ENCODE measurements at places on chromosomes 2 and 18.

DNA sequence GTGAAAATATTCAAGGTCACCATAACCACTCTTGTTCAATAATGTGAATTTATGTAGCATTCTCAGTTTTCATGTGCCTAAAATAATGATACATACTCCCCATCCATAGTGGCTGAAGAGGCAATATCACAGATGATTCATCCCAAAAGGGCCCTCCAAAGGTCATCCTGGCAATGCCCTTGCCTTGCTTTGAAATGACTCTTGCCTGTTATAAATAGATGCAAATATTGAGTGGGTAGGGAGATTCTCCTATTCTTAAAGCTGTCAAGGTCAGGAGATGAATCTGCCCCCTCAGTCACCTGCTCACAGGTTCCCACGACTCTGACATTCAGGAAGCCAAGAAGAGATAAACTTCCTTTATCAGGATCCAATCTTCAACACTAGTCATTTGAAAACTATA is 490.5 kb downstream of the TNS1 start:
- no peak for DNase-seq

DNA sequence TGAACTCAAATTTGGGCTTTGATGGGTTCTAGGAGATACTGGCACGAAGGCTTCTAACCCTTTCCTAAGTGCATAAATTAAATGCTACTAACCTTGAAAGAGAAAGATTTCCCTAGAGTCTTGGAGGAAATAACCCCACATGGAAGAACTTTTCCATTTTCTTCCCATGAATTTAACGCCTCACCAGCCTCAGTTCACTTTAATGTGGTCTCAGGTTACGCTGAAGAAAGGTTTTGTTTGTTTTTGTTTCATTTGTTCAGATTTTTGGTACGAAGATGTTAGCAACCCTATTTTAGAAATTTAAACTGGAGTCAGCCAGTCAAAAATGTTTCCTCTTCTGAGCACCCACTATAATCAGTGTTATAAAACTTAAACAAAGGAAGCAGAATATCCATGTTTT is 30.7 kb downstream of the METTL4 start:
- no peak for DNase-seq

GRCh38 chr18:23038712-23039111 is 96.6 kb upstream of the CABLES1 start:
- DNase-seq: no peak

- DNase-seq: no peak
These were observed 32.0 kb downstream of the TRAF3IP1 start for GRCh38 chr2:238352361-238352760.

DNA sequence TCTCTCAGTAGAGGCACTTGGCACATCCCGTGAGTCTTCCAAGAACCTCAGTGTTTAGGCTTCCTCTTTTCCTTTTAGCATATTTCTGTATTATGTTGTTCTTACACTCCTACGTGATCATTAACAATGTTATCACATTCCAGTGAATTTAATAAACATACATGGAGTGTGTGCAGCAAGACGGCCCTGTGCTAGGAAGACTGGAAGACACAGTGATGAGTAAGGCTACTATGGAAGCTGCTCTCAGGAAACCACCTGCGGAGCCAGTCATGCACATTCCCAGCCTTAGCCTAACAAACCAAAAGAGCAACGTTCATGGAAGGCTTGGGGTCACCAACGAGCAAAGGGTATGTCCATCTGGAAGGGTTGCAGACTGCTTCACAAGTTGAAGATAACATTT is 103.4 kb downstream of the ETAA1 start:
- DNase-seq: no peak

GRCh38 chr2:125979886-125980285 is 676.1 kb upstream of the GYPC start:
- no peak for DNase-seq

- DNase-seq: no peak
These were observed 293.0 kb downstream of the RDH14 start for GRCh38 chr2:18267501-18267900.

- DNase-seq: peak; percentile 44
These were observed at the start of gene CYS1 for GRCh38 chr2:10079870-10080535. Gene CYS1 (minus strand): TSS chr2:10080411. CDS start chr2:10080223, 188 bp downstream.

DNA sequence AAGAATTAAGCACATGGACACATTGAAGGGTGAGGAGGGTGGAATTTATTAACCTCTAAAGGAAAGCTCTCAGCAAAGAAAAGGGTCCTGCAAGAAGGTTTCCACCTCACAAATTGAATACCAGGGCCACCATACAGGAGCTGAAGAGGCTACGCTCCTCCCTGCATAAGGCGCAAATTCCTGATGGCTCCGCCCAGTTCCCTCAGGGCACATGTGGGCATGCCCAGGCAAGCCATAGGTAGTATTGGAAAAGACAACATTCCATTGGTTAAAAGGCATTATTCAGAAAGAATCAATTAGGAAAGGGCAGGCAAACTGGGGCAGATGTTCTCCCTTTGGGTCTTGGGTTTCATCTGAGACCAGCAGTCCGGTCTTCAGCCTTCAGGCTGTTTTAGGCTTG is 161.2 kb downstream of the PTPRM start:
- DNase-seq: no peak

GRCh38 chr2:60839126-60839813 is 42.1 kb upstream of the REL start:
- DNase-seq: peak; percentile 63

- peak; percentile 88 for DNase-seq
These were observed 24.4 kb upstream of the ACKR3 start for GRCh38 chr2:236545248-236545658.

- DNase-seq: peak; percentile 48
These were observed 4.8 kb downstream of the ITGA4 start for GRCh38 chr2:181462033-181462432.

GRCh38 chr2:234745347-234745746 is 206.5 kb upstream of the SH3BP4 start:
- no peak for DNase-seq

GRCh38 chr18:48360376-48361021 is 48.7 kb downstream of the ZBTB7C start:
- DNase-seq: no peak

GRCh38 chr2:168874368-168875054 is 15.7 kb downstream of the SPC25 start:
- no peak for DNase-seq

DNA sequence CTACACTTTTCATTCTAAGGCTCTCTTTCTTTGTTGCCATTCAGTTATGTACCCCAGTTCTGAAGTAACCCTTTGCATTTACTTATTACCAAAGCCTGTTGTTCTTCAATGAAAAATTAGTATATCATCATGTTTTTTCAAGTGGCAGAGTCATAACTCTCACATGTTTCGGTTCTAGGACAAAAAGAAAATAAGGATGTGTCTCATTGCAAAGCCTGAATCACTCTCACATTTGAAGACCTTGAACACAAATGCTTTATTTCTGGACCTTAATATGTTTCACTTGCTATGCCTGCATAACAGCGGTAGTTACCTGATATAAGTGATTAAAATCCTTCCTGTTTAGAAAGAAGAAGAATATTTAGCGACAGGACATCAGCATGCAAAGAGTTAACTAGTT is 49.1 kb downstream of the ZEB2 start:
- DNase-seq: no peak

DNA sequence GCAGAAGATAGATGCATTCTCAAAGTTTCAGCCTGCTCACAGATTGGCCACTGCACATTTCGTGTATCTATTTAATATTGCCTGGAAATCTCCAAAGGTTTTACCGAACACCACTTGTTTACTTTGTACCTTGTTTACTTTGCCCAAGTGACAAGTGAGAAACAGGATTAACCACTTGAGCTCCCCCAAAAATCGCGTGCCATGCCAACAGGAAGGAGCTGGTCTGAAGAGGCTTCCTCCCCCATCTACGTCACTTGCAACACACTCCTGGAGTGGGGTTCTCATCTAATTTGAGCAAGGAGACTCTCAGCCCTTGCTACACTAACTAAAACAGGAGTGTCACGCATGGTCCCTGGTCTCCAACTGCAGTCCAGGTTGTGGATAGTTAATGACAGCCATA is 212.5 kb upstream of the TMEM200C start:
- no peak for DNase-seq

DNA sequence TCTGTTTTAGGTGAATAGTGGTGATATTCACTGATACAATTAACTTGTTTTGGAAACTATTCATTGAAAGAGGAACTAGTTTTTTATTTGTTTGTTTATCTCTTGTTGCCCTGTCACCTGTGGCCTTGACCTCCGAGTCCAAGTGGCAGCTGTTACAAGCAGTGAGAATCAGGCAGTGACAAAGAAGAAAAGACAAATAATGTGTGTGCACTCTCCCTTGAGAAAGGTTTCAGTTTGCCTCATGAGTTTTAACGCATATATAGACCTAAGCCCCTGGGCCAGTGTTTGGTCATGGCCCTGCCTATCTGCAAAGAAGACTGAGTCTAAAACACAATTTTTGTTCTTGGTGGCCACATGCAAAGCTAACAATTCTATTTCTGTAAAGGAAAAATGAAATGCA is 15.3 kb downstream of the KYNU start:
- peak; percentile 62 for DNase-seq

GRCh38 chr2:167940734-167941507 is 306.5 kb downstream of the STK39 start:
- no peak for DNase-seq

- DNase-seq: peak; percentile 87
These were observed 1.7 kb downstream of the CXCR4 start for GRCh38 chr2:136116151-136116812.

DNA sequence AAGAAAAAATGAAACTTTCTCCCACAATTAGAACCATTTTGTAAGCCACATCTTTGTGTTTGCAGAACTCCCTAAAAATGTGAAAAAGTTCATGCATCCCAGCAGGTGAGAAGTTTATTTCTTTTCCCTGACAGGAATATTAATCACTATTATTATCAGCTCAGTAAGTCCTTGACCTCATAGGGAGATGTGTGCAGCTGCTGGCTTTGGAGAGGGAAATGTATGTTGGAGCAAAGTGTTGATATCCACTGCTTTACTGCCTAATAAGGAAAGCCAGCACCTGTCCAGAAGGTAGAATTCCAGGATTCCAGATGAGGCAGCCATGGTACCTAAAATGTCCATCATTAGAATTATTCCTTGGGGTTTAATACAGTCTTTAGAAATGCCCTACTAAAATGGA is 35.8 kb upstream of the CCNT2 start:
- DNase-seq: no peak

GRCh38 chr18:22517356-22517755 is 99.6 kb upstream of the CTAGE1 start:
- no peak for DNase-seq

GRCh38 chr2:36389091-36389564 is 33.5 kb downstream of the CRIM1 start:
- DNase-seq: no peak

GRCh38 chr2:172403881-172404468 is 23.4 kb upstream of the ITGA6 start:
- no peak for DNase-seq

GRCh38 chr2:144583741-144584453 is 64.0 kb upstream of the ZEB2 start:
- DNase-seq: no peak

GRCh38 chr2:150619607-150620330 is 132.3 kb upstream of the RND3 start:
- DNase-seq: no peak

DNA sequence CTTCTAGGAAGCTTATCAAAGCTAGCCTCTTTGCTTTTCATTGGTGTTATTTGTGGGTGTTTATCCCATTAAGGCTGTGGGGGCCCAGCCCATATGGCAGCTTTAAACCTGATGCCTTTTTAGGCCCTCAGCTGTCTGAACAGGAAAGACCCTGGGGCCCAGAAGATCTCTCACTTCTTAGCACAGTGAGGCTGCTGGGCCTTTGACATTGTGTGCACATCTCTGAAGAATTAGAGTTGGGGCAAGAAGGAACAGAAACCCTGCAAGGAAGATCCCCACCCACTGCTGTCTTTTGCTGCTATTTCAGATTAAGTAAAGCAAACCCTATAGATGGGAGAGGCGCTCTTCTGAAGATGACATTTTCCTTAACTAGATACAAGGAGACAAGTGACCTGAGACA is 250.0 kb downstream of the SMAD2 start:
- peak; percentile 19 for DNase-seq

GRCh38 chr18:22267697-22268096 is 98.3 kb downstream of the GATA6 start:
- DNase-seq: no peak

- DNase-seq: no peak
These were observed 164.3 kb upstream of the SIX2 start for GRCh38 chr2:45173513-45173912.

DNA sequence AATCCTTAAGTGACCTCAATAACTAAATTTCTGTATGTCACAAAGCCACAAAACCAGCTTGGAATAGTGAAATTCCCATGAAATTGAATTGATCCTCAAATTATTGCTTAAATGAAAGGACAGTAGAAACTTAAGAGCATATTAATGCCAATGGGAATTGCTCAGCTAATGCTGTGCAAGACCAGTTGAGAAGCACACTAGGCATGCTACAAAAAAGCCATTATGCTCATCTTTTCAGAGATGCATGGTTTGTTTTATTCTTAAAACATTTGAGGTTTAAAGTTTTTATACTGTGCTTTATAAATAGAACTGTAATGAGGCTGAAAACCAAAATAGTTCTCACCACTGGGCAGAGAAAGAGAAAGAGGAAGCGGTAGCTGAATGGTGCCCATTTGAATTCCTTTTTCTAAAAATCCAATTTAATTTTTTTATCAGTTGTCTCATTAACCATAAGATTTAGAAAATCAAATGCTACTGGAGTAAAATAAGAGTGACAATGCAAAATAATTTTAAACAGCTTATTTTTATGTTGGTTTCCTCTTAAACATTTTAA is 98.6 kb downstream of the LNPK start:
- no peak for DNase-seq

- DNase-seq: no peak
These were observed 402.4 kb upstream of the LRRTM1 start for GRCh38 chr2:80706951-80707350.

DNA sequence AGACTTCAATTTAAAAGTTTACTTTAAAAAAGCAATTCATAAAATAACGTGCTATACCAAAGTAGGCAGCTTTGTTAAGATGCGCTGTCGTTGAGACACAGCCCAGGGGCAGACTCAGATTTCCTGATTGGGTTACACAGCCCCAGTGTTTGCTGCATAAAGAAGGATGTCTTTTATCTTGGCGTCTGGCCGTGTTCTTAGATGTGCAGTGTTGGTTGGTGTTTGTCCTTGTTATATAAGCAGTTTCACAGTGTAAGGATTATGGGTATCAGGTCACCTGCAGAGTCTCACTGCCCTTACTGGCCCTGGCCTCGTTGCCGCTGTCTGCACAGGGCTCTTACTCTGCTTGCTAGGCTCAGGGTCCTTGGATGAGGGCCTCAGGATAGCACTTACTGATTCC is 108.5 kb downstream of the WDSUB1 start:
- no peak for DNase-seq

DNA sequence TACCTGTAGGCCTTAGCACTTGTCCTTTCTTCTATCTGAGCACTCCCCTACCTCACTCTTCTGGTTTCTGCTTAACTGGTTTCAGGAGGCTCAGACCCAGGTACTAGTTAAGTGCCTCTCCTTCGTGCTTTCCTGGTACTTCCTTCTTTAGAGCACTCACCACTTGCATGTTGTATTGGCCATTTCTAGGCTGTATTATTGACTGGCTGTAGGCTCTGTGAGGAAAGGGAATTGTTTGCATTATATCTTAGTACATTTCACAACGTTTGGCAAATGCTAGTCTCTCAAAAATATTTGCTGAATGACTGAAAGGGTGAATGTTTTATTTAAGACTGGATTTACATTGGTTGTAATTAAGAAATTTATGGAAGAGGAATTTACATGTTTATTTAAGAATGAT is 36.0 kb upstream of the SCN1A start:
- no peak for DNase-seq

- no peak for DNase-seq
These were observed 44.0 kb downstream of the MAL start for GRCh38 chr2:95069465-95069864.

Data from B cell (primary cell).